ENCODE measurements at places on chromosomes 5 and 9. TPM values are rescaled to one million over a fixed set of nuclear protein-coding genes. Genes with fewer than 3 reads are reported as not detected.

The CER1 gene
- not detected for total RNA-seq

The NOXA1 gene
- 1.4 TPM for total RNA-seq

The SCGB3A2 gene
- not detected for total RNA-seq

The SPINK13 gene
- 0.31 TPM for total RNA-seq

The C6 gene
- not detected for total RNA-seq

The ZDHHC11B gene
- 1.4 TPM for total RNA-seq

The SNCAIP gene
- not detected for total RNA-seq

The PCDHGA10 gene
- total RNA-seq = 0.02 TPM

The MARCHF11 gene
- not detected for total RNA-seq

The IFNA21 gene
- not detected for total RNA-seq

The PCDHGA3 gene
- 0.05 TPM for total RNA-seq

The CEL gene
- total RNA-seq = 0.69 TPM

The SPATA31C1 gene
- not detected for total RNA-seq

The TOPORS gene
- total RNA-seq = 14.7 TPM

The AOPEP gene
- 132 TPM for total RNA-seq

The ACTBL2 gene
- 0.05 TPM for total RNA-seq

The RABGAP1 gene
- total RNA-seq = 13.6 TPM

The KLF4 gene
- 36.8 TPM for total RNA-seq

The LPAR1 gene
- total RNA-seq = 24.7 TPM

The CDX1 gene
- total RNA-seq = not detected

The ZNF454 gene
- total RNA-seq = not detected

The HACD4 gene
- total RNA-seq = 1.0 TPM

The CFAP90 gene
- 0.72 TPM for total RNA-seq

The FREM1 gene
- total RNA-seq = not detected

The ITGA1 gene
- total RNA-seq = 0.82 TPM

The CDC42SE2 gene
- total RNA-seq = 44.8 TPM

The PTGES gene
- 174 TPM for total RNA-seq
